MCF 10A (cell line): ENCODE measurements at places on chromosomes 1 and 21. TPM values are rescaled to one million over a fixed set of nuclear protein-coding genes. Genes with fewer than 3 reads are reported as not detected.
A peak's percentile ranks its signal among the peaks of the same experiment; 100 is the strongest.

- no peak overlapping the region for H3K4me3 ChIP-seq
- H3K36me3 ChIP-seq: no peaks in the 10 kb centered on the region
- H3K27ac ChIP-seq: no peak overlapping the region
- DNase-seq: no peak
Measured at GRCh38 chr21:31345136-31345535, 1.1 kb upstream of the TIAM1 start.

The THRAP3 gene
- 92.2 and 116 TPM in 2 replicates for total RNA-seq

The KRTAP20-1 gene
- not detected in 2 replicates for total RNA-seq

DNA sequence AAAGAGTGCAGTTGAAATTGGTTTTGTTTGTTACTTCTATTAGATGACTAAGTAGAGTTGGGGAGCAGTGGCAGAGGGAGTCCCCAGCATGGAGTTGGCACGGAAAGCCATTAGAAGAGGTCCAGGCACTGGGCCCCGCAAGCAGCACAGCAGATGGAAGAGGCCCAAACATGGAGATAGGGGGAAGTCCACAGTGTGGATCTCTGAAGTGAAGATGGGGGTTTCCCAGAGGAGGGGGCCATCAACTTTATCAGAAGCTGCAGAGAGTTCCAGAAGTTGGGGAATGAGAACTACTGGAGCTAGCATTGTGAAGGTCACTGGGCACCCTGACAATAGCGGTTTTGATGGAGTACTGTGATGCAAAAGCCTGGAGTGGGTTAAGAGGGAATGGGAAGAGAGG is 30.6 kb downstream of the PAFAH2 start:
- H3K27ac ChIP-seq: no peak overlapping the region
- DNase-seq: no peak

- H3K36me3 ChIP-seq: peaks cover 44% of the 10 kb centered on the region
- peak; percentile 83 for DNase-seq
- peak overlapping the region; percentile 7 for H3K4me3 ChIP-seq
- H3K4me1 ChIP-seq: no peaks in the 10 kb centered on the region
- H3K27me3 ChIP-seq: no peaks in the 10 kb centered on the region
Measured at GRCh38 chr1:1332774-1333480, 1.8 kb downstream of the TAS1R3 start.

- no peaks in the 10 kb centered on the region for H3K27me3 ChIP-seq
- peaks cover 37% of the 10 kb centered on the region for H3K4me1 ChIP-seq
- no peak overlapping the region for H3K4me3 ChIP-seq
- no peaks in the 10 kb centered on the region for H3K36me3 ChIP-seq
- DNase-seq: peak; percentile 18
Measured at GRCh38 chr1:59017501-59018231, 233.8 kb upstream of the JUN start.

DNA sequence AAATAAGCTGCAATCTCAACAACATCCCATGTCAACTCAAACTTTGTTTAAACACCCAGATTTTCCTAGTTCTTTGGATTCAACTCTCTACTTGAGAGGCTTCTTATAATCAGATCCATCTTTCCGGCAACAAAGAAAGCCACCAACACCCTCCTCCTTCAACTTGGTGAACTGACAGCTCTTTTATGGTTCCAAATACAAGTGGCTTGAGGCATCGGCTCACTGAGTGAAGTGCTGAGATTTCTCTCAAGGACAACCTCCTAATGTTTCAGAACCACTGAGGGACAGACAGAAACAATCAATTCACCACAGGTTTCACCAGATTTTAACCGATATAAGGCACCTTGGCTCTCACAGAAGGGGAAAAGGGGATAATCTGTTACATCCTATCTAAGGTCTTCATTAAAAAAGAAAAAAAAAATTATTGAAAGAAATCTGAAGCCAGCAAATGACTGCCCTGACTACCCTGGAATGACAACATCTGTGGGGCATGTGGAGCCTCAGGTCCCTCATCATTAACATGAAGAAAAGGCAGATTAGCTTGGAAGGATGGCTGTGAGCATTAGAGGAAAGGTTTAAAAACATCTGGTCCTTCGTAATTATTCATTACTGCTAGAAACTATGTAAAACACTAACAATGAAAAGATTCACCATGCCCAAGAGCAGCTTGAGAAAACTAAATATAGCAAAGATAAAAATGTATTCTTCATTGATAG is 50.9 kb downstream of the PTPN14 start:
- H3K4me1 ChIP-seq: peaks cover 46% of the 10 kb centered on the region
- H3K27me3 ChIP-seq: no peaks in the 10 kb centered on the region
- no peak for DNase-seq
- H3K36me3 ChIP-seq: peaks cover 24% of the 10 kb centered on the region
- H3K27ac ChIP-seq: no peak overlapping the region

The LCE2B gene
- not detected in 2 replicates for total RNA-seq

The KPRP gene
- total RNA-seq: 0.12 and 0.25 TPM in 2 replicates

DNA sequence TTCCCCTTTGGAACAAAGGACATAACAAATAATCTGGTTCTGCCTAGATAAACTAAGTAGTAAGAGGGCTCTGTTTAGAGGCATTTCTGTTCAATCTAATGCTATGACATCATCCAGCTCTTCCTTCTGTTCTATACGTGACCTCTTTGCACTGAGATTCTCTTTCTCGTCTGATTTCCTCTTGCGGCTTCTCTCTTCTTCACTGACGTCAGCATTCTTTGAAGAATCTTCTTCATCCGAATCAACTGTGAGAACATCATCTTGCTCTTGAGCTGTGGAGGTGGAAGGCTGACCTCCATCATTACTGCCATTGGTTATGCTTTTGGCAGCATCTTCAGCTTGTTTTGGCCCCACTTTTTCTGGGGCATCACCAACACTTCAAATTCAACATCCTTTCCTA is 130.4 kb downstream of the HS2ST1 start:
- H3K27ac ChIP-seq: no peak overlapping the region
- H3K27me3 ChIP-seq: no peaks in the 10 kb centered on the region
- no peaks in the 10 kb centered on the region for H3K4me1 ChIP-seq
- peaks cover 7% of the 10 kb centered on the region for H3K36me3 ChIP-seq
- no peak for DNase-seq
- H3K4me3 ChIP-seq: no peak overlapping the region

The GPR89B gene
- 31.9 and 33.6 TPM in 2 replicates for total RNA-seq

GRCh38 chr1:17021896-17022295 is 10.2 kb upstream of the ATP13A2 start:
- peaks cover 88% of the 10 kb centered on the region for H3K36me3 ChIP-seq
- no peak overlapping the region for H3K4me3 ChIP-seq
- H3K27ac ChIP-seq: no peak overlapping the region
- H3K27me3 ChIP-seq: no peaks in the 10 kb centered on the region
- no peak for DNase-seq
- H3K4me1 ChIP-seq: no peaks in the 10 kb centered on the region

GRCh38 chr1:84504580-84505492 is 1.4 kb upstream of the SPATA1 start:
- peak; percentile 46 for DNase-seq
- peak overlapping the region; percentile 94 for H3K4me3 ChIP-seq
- H3K27me3 ChIP-seq: no peaks in the 10 kb centered on the region

GRCh38 chr21:32861866-32862265 is 90.3 kb upstream of the PAXBP1 start:
- peaks cover 8% of the 10 kb centered on the region for H3K4me1 ChIP-seq
- H3K4me3 ChIP-seq: no peak overlapping the region
- peaks cover 72% of the 10 kb centered on the region for H3K27me3 ChIP-seq
- no peak overlapping the region for H3K27ac ChIP-seq

DNA sequence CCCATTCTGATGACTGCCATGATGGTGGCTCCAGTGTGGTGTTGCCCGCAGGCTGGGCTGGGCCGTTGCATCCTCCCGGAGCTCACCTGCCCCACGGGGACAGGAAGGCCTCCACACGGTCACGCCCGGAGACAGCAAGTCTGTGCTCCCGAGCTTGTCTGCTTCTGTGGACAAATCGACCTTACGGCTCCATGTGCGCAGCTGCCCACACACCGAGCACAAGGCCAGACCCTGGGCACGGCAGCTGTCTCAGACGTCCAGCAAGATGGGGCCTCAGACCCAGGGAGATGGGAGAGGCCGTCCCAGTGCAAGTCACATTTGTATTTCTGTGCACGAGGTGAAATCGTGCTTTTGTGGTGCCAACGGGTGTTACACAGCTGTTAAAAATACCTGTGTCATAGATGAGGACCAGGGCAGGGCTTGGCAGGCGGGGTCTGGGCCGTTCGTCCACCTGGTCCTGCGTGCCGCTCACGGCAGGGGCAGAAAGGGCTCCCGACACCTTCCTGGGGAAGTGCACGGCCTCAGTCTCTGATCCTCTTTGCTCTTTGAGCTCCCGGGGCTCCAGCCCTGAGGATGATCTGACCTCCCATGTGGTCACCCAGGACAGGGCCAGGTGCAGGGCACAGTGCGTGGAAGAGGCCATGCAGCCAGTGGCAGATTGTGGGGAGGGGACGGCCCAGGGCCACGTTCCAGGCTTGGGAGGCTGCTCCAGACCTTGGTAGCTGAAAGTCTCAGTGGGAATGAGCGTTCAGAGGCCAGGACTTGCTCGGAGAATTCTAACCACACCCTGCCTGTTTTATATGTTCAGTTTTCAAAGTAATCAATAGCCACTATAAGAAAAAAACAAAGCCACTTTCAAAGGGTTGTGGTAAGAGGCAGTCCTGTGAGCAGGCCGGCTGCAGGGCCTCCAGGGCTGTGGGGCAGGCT is 13.5 kb downstream of the COL6A1 start:
- H3K27ac ChIP-seq: no peak overlapping the region
- DNase-seq: no peak
- H3K27me3 ChIP-seq: no peaks in the 10 kb centered on the region

DNA sequence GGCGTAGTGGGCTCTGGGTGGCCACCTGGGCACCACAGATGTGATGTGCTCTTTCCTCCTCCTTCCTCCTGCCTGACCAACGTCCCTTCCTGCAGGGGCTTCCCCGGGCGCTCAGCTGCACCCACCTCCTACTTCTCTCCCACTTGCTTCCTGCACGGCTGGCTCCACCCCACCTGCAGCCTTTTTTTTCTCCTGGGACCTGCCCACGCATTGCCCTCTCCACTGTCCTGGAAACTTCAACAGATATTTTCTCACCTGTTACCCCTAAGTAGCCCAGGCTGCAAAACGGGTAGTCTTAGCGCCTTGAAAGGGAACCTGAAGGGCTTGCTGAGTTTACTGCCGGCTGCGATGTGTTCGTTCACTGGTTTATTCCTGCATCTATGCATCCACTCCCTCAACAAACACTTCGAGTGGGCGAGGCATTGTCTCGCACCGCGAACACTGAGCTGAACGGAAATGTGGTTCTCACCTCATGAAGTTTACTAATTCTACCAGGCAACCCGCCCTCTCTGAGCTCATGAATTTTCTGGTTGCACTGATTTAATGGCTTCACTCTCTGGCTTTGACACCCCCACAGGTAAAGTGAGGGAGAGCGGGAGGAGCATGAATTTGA is 23.6 kb downstream of the ZBTB18 start:
- no peaks in the 10 kb centered on the region for H3K27me3 ChIP-seq
- DNase-seq: no peak
- H3K27ac ChIP-seq: no peak overlapping the region
- peak overlapping the region; percentile 1 for H3K4me3 ChIP-seq
- no peaks in the 10 kb centered on the region for H3K36me3 ChIP-seq

- no peak overlapping the region for H3K27ac ChIP-seq
- no peaks in the 10 kb centered on the region for H3K27me3 ChIP-seq
- DNase-seq: peak; percentile 86
- H3K36me3 ChIP-seq: no peaks in the 10 kb centered on the region
- no peaks in the 10 kb centered on the region for H3K4me1 ChIP-seq
- H3K4me3 ChIP-seq: no peak overlapping the region
Measured at GRCh38 chr1:171913385-171913784, 72.1 kb downstream of the DNM3 start.

The C4BPA gene
- not detected in 2 replicates for total RNA-seq

The ZBTB37 gene
- total RNA-seq: 12.8 and 15.2 TPM in 2 replicates

- no peaks in the 10 kb centered on the region for H3K27me3 ChIP-seq
- H3K36me3 ChIP-seq: no peaks in the 10 kb centered on the region
- peak; percentile 53 for DNase-seq
- peaks cover 12% of the 10 kb centered on the region for H3K4me1 ChIP-seq
- no peak overlapping the region for H3K27ac ChIP-seq
Measured at GRCh38 chr1:244896550-244896949, 32.2 kb upstream of the HNRNPU start.

DNA sequence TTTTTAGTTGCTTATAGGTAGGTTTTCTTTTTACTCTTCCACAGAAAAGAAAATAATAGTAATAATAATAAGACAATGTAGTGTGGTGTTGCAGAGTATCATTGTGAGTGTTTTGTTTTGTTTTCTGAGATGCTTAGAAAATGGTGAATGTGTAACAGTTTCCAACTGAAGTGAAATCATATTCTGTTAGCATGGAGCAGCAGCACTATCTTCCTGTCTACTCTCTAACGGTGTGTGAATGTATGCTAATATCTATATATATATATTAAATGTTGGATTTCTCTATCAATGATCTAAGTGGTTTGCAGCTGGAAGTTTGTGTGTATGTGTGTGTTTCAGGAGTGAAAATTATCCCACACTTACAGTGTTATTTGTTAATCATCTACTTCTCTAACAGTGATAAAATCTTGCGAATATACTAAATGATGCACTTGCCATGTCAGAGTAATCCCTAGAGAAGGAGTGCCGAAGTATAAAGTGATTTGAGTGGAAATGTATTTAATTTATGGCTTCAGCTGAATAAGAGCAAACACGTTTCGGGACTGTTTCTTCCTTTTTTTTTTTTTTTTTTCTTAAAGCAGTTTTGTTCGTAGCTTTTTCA is 377 bp downstream of the SAMD13 start:
- H3K27ac ChIP-seq: no peak overlapping the region
- H3K4me1 ChIP-seq: peaks cover 20% of the 10 kb centered on the region
- H3K27me3 ChIP-seq: no peaks in the 10 kb centered on the region
- H3K36me3 ChIP-seq: peaks cover 6% of the 10 kb centered on the region
- H3K4me3 ChIP-seq: peak overlapping the region; percentile 45
- no peak for DNase-seq

GRCh38 chr1:10459184-10459583 is 9.4 kb downstream of the CORT start:
- no peaks in the 10 kb centered on the region for H3K27me3 ChIP-seq
- H3K27ac ChIP-seq: peak overlapping the region; percentile 39
- peaks cover 41% of the 10 kb centered on the region for H3K36me3 ChIP-seq
- no peak overlapping the region for H3K4me3 ChIP-seq
- peak; percentile 88 for DNase-seq

GRCh38 chr1:204166219-204166618 is at the start of gene REN:
Gene REN (minus strand): TSS chr1:204166337. CDS start chr1:204166293, 44 bp downstream.
- peaks cover 6% of the 10 kb centered on the region for H3K4me1 ChIP-seq
- no peak for DNase-seq
- no peak within 1 kb of the TSS for H3K27ac ChIP-seq
- no peak within 1 kb of the TSS for H3K4me3 ChIP-seq

- H3K27me3 ChIP-seq: no peaks in the 10 kb centered on the region
- no peak overlapping the region for H3K27ac ChIP-seq
- H3K36me3 ChIP-seq: no peaks in the 10 kb centered on the region
- DNase-seq: no peak
- no peaks in the 10 kb centered on the region for H3K4me1 ChIP-seq
Measured at GRCh38 chr1:1432274-1432950, 3.1 kb upstream of the VWA1 start.

The TXNIP gene
- total RNA-seq: 576 and 599 TPM in 2 replicates

- no peak for DNase-seq
- no peak overlapping the region for H3K4me3 ChIP-seq
- no peaks in the 10 kb centered on the region for H3K4me1 ChIP-seq
- H3K36me3 ChIP-seq: no peaks in the 10 kb centered on the region
Measured at GRCh38 chr1:231751415-231751814, 124.8 kb downstream of the DISC1 start.

The MPZL1 gene
- 164 and 169 TPM in 2 replicates for total RNA-seq

GRCh38 chr21:35475009-35475408 is 425.9 kb upstream of the RUNX1 start:
- H3K27ac ChIP-seq: no peak overlapping the region
- H3K4me3 ChIP-seq: no peak overlapping the region
- no peak for DNase-seq
- peaks cover 19% of the 10 kb centered on the region for H3K27me3 ChIP-seq
- H3K4me1 ChIP-seq: peaks cover 6% of the 10 kb centered on the region

- H3K27ac ChIP-seq: peak overlapping the region; percentile 96
- no peak overlapping the region for H3K4me3 ChIP-seq
- no peaks in the 10 kb centered on the region for H3K27me3 ChIP-seq
Measured at GRCh38 chr21:33949516-33950430, 34.2 kb upstream of the ATP5PO start.
